ENCODE measurements at places on chromosomes 4 and X. TPM values are rescaled to one million over a fixed set of nuclear protein-coding genes. Genes with fewer than 3 reads are reported as not detected.

GRCh38 chr4:150211799-150212445 lies 133.7 kb downstream of the DCLK2 start:
- DNase-seq = no peak

DNA sequence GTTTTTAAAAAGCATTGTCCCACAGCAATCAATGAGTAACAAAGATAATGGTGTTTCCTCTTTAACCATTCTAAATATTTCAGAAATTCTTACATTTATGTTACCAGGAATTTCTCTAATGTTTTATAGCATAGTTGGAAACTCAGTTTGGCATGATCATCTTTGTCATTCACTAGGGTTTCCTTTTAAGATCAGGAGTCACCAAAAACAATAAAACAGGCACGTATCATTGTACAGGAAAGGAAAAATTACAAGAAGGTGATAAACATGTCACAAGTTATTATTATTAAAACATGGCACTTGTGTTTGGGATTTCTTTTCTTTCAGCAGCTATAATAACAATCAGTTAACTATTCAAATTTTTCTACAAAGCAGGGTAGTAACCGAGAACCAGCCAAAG lies 84.0 kb downstream of the SLC10A7 start:
- DNase-seq = no peak

- DNase-seq = no peak
Measured at GRCh38 chr4:179563741-179564140, 2121.5 kb upstream of the AGA start.

- DNase-seq = no peak
Measured at GRCh38 chr4:72858328-72858727, 211.2 kb downstream of the COX18 start.

- DNase-seq = no peak
Measured at GRCh38 chr4:144360146-144360793, 219.8 kb upstream of the GYPA start.

DNA sequence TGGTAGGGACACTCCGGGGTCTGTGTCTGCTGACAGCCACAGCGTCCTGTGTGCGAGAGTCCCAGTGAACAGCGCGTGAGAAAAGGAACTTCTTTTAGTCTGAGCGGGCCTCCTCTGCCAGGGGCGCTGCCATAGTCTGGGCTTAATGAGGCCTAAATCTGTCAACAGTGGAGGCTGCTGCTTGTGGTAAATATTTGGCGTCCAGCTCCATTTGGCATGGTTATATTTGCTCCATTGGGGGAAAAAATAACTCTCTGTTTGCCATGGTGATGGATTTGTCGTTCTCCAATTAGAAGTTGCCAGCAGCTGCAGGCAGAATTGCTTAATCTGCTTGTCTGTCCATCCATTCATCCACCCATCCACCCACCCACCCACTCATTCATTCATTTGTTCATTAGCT lies 71.4 kb upstream of the PSAPL1 start:
- no peak for DNase-seq

- no peak for DNase-seq
Measured at GRCh38 chr4:129008096-129008495, 85.2 kb downstream of the SCLT1 start.

Gene TMEM156
- not detected for total RNA-seq

Gene ABCG2
- 1.0 TPM for total RNA-seq

Gene LRIT3
- not detected for total RNA-seq

DNA sequence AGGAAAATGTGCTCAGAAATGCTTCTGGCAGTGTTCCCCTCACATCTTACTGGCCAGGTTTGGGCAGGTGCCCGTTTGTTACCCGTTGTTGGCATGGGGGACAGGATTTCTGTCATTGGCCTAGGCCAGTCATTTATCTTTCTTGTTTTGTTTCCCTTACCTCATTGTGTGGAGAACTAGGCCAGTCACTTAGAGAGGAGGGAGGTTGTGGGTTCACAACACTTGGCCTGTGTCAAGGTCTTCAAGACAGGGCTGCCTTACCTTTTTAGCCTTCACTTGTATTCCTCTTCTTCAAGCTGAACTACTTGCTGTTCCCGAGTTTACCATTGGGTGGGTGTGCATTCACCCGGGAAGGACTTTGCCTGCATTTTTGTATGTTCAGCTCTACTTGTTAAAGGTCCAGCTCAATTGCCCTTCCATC lies 17.7 kb downstream of the SNX25 start:
- no peak for DNase-seq

DNA sequence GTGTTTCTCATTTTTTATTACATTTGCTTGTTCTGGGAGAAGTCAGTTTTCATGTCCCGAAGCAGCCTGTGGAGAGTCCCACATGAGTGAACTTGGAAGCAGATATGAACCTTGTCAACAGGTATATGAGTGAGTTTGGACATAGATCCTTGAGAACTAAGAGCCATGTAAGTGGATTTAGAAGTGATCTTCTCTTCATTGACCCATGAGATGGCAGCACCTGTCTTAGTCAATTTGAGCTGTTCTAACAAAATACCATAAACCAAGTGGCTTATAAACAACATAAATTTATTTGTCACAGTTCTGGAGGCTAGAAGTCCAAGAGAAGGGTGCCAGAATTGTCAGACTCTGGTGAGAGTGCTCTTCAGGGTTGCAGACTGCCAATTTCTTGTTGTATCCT lies 1043.8 kb downstream of the ADGRL3 start:
- no peak for DNase-seq

DNA sequence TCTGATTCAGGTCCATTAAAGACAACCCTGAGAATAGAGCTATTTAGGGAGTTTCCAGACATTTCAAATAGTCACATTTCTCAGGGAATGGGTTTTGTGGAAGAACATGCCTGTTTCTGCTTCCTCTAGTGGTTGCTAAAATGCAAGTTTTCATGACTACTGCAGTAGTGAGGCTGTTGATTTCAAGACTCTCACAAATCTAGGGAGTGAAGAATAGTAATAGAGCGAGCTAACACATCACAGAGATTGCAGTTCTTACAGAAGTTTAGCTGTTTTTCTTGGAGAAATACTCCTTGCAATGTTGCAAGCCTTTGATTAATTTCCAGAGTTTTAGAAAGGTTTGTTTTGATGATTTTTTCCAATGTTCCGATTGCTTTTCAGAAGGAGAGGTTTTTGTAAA lies 610.2 kb upstream of the HTR2C start:
- DNase-seq = no peak
